GM23248 (cell line): ENCODE measurements at places on chromosomes 2 and 18.

DNA sequence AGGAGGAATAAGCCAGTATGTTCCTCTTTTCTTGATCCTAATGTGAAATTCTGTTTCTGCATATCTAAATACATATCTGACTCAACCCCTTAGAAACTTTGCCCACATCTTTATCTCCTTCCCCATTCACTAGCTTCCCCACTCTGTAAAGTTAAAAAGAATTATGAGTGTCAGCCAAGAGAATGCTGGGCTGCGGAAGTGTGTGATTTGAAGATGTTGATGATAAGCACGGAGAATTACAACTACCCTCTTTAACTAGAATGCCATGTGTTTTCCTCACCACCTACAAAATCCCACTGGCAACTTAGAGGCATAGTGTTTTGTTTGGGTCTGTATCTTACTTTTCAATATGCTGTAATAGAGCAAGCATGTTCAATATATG lies 490.4 kb upstream of the FANCL start:
- no peak for DNase-seq

DNA sequence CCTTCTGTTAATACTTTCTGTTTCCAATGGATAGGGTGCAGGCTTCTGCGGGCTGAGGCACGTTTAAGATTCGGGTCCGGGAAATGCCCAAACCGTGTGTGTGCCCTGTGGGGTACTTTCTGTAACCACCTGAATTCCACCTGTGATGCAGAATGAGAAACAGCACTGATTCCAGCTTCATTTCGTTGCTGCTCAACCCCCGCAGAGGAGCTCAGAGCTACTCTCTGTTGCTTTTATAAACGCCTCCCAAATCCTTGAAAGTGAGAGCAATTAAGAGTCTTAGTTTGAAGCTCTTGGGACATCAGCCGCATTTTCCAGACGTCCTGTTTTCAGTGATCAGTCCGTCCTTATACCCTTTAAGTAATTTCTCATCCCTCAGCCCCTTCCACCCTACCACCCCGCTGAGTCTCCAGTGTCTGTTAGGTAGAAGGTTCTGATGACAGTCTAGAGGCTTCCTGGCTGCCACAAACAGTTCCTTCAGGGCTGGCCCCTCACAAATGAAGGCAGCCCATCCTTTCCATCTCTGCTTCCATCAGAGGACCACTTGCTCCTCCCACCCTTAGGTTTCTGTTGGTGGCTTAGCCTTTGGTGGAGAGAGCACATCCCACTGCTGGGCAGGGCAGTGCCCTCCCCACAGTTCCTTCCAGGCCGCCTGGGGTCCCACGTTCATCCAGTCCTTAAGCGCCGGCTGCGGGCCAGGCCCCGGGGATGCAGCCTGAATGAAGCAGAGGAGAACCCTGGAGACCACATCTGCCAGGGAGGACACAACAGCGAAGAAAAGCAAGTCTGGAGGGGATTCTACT lies 230.1 kb downstream of the SEPTIN10 start:
- DNase-seq, result no peak

DNA sequence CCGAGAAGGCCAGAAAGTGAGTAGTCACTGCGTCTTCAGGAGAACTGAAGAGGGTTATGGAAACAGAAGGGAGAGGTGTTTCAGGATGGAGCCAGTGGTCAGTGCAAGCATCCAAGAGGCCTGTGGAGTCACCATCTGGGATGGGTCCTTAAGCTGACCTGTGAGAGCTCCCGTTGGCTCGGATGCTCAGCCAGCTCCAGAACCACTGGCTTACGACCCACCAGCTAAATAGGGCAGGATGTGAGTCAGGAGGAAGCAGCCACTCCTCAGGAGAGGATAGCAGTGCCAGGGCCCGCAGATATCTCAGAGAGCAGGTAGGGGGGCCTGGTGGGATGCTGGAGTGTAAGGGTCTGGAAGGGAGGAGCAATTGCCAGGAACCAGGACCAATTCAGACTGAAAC lies 63.1 kb upstream of the B3GNT7 start:
- DNase-seq, result no peak

DNA sequence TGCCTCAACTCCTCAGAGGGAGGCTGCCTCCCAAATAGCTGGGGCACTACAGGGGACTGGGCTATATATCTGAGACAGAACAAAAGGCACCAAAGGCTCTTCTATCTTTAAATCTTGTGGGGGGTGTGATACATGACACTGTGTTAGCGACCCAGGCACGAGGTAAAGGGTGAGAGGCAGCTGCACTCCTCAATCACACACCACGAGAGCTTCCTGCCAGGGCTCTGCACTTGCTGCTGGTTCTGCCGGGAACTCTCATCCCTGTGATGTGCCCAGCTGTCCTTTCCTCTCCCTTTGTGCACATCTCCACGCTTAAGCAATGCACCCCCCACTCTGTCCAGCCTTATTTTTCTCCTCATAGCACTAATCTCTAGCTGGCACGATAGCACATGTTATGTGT lies 32.4 kb downstream of the NPC1 start:
- DNase-seq, result no peak

GRCh38 chr2:127463155-127463991 lies 45.1 kb downstream of the PROC start:
- DNase-seq, result no peak

DNA sequence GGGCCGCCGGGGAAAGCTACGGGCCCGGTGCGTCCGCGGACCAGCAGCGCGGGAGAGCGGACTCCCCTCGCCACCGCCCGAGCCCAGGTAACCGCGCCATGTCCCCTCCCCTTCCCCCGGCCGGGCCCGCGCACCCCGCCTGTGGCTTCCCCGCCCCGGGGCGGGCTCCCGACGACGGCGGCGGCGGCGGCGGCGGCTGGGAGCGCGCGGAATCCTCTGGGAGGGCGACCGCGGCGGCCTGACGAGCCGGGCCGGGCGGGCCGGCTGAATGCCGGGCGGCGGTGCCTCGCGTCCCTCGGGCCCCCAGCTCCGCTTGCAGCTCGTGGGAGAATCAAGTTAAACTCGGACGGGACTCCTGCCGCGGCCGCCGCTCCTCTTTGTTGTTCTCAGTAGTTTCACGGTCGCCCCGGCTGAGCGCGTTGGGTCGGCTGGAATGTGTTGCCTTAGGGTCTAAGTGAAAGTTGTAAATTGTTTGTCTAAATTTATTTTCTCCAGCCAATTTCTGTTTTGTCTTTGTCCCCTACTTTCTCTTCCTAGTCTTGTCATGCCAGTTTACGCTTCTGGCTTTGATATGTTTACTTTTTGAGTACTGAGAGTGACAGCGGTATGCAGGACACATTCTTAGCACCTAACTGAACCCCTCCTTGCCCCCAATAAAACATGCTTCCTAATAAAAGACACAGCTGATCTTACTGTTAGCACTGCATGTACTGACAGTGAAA lies 685 bp downstream of the SMAD4 start:
- DNase-seq, result peak; percentile 87

DNA sequence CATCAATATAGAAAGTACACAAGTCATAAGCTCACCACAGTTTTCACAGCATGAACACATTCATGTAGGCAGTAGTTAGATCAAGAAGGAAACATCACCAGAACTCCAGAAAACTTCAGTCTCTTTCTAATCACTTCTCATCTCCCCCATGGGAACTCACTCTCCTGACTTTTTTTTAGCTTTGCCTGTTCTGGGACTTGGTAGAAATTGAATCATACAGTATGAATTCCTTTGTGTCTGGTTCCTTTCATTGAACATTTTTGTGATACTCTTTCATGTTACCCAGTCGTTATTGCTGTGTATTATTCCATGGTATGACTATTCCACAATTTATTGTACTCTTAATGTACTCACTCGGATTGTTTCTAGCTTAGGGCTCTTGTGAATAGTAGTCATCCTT lies 160.2 kb downstream of the TAF4B start:
- peak; percentile 52 for DNase-seq
